Tibial artery (tissue), 4 donors: ENCODE measurements at places on chromosomes 2 and 18.

DNA sequence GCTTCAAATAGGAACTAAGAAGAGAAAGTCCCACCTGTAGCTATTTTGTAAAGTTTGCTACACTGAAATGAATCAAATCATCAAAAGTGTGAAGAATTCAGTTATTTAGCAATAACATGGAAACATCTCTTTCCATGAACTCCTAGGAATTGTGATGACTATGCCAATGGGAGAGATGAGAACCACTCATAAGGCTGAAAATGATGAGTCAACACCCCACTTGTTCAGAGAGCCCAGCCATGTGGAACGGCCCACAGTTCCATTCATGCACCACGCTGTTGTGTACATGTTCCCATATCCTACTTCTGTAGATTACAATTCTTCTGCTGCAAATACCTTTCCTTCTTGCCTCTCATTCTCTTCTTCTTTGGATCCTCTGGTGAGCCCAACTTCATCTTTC lies 645.5 kb upstream of the ID2 start:
- H3K27ac ChIP-seq: no peak overlapping the region
- no peaks in the 10 kb centered on the region for H3K27me3 ChIP-seq
- no peaks in the 10 kb centered on the region for H3K4me1 ChIP-seq
- DNase-seq: no peak
- H3K36me3 ChIP-seq: no peaks in the 10 kb centered on the region
- H3K4me3 ChIP-seq: no peak overlapping the region

DNA sequence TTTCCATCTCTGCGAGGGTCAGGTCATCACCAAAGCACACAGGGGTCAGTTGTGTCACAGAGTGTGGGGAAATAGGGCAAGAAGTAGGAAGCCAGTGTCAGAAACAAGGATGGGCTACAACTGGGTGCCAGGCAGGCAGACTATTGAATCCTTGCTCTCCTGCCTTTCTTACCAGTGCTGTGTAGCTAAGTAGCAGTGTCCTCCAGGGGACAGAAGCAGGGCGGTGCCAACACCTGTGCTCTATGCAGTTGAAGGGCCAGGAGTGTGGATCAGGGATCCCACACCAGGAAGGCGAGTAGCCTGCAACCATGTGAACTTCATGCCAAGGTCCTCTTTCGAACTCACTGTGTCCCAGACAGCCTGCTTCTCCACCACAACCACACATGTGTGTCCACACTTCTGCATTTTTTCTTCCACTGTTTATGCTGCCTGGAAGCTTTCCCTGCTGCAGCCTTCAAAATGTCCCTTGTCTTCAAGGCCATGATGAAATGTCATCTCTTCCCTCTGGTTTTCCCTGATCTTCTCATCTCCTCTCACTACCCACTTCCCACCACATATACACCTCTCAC lies 25.4 kb upstream of the REG3G start:
- peaks cover 2% of the 10 kb centered on the region for H3K27me3 ChIP-seq
- no peaks in the 10 kb centered on the region for H3K4me1 ChIP-seq
- H3K27ac ChIP-seq: no peak overlapping the region
- H3K4me3 ChIP-seq: no peak overlapping the region

- no peaks in the 10 kb centered on the region for H3K4me1 ChIP-seq
- H3K27ac ChIP-seq: no peak overlapping the region
- no peak for DNase-seq
- no peaks in the 10 kb centered on the region for H3K36me3 ChIP-seq
- no peak overlapping the region for H3K4me3 ChIP-seq
Measured at GRCh38 chr2:65782996-65783650, 350.7 kb upstream of the SPRED2 start.

GRCh38 chr18:6835345-6835744 lies 105.8 kb downstream of the ARHGAP28 start:
- no peak overlapping the region for H3K27ac ChIP-seq
- no peak for DNase-seq
- H3K36me3 ChIP-seq: no peaks in the 10 kb centered on the region
- no peaks in the 10 kb centered on the region for H3K4me1 ChIP-seq

GRCh38 chr2:24147364-24147763 lies 24.1 kb downstream of the FAM228B start:
- no peaks in the 10 kb centered on the region for H3K4me1 ChIP-seq
- DNase-seq: no peak
- H3K4me3 ChIP-seq: no peak overlapping the region
- no peak overlapping the region for H3K27ac ChIP-seq
